Caudate nucleus (tissue), 63 donors: ENCODE measurements at places on chromosomes 16 and 17.

DNA sequence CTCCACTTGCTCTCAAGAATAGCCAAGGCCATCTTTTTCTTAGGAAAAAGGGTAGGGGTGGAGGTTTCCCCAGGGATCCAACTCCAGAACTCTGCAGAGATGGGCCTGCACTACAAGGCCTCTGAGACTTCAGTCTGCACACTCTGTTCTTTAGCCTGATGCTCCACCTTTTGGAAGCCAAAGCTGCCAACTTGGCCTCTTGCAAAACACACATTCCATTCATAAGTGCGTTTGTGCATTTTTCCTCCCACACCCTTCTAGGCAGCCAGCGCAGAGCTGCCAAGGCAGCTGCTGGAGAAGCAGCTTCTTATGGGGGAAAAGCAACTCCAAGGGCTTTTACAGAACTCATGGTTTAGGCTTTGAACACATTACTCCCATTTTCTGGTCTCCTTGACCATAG is 45.3 kb downstream of the REXO5 start:
- DNase-seq = no peak

- no peak for DNase-seq
These were observed 19.1 kb upstream of the DOC2B start for GRCh38 chr17:200586-200985.

GRCh38 chr17:34252095-34252443 is 3.0 kb upstream of the CCL2 start:
- DNase-seq = no peak

GRCh38 chr17:28878981-28879380 is 18.6 kb downstream of the FLOT2 start:
- no peak for DNase-seq

DNA sequence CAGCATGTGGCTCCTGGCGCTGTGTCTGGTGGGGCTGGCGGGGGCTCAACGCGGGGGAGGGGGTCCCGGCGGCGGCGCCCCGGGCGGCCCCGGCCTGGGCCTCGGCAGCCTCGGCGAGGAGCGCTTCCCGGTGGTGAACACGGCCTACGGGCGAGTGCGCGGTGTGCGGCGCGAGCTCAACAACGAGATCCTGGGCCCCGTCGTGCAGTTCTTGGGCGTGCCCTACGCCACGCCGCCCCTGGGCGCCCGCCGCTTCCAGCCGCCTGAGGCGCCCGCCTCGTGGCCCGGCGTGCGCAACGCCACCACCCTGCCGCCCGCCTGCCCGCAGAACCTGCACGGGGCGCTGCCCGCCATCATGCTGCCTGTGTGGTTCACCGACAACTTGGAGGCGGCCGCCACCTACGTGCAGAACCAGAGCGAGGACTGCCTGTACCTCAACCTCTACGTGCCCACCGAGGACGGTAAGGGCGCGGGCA is 645 bp downstream of the NLGN2 start:
- no peak for DNase-seq

DNA sequence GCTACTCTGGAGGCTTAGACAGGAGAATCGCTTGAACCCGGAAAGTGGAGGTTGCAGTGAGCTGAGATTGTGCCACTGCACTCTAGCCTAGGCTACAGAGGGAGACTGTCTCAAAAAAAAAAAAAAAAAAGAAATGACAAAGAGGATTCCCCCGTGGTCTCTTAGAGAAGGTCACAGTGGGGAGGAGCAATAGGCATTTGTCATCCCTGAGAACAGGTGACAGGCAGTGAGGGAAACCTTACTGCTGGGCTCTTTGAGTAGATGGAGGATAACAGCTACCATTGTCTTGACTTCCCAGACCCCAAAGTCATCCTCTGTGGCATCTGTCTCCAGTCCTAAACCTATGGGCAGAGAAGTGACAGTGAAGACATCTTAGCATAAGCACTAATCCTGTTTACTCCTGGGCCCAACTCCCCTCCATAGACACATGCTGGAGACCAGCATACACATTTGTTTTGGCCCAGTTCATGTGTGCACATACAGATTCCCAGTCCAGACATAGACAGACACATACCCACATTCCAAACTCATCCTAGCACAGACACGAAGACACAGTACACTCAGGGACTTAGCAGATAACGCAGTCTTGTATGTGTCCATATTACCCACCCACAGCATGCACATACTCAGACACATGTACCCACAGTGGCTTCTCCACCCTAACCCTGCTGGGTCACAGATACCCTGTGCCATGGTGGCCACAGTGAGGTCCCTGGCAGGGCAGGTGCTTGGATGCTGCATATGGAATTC is 2.7 kb downstream of the ESRP2 start:
- no peak for DNase-seq

DNA sequence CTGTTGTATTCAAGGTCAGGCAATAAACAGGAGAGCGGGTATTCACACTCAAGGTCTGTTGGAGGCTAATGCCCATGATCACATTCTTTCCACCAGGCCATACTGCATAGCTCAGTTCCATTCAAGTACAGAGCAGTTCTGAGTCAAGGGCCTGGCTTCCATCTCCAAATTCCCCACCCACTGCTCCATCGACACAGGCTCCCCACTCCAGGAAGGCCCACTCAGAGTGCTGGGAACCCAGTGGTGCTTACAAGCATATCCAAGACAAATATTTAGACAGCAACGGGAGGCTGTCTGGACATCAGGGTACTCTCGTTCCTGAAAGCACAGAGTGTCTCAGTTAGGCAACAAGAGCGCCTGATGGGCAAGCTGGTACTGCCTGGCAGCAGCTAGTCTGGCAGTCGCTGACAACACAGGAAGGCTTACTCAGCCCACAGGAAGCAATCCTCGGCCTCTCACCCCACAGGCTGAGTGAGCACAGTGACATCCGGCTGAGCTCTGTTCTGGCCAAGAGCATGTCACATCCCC is 40.9 kb downstream of the RFFL start:
- DNase-seq = peak; percentile 53

DNA sequence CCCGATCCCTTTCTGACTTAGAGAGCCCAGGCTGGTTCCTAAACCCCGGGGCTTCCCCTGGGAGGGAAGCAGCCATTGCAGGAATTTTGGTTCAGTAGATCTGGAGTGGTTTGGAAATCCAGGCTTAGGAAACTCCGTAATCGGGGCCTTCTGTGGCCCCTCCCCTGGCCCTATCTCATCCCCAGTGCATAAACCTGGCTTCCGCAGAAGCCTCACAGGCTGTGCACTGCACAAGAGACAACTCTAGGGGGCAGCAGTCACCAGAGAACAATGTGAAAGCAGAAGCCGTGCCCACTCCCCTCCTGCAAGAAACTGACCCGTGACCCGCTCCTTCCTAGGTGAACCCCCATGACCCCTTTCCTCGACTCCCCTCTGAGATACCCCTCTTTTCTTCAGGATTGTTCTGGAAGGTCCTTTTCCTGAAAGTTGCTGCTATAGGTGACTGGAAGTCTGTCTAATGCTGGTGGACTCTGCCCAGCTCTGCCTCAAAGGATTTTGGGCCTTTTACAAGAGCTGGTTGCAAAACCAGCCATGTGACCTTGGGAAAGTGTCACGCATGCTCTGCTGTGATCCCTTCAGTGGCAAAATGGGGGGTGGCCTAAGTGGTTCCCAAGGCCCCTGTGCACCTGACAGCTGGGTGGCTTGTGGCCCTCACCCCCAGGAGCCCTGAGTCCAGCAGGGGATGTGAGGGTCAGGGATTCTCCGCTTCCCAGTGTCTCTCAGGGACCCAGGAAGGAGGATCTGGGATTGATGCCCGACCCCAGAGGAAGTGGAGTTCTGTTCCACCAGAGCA is 14.4 kb downstream of the GUCY2D start:
- no peak for DNase-seq

- DNase-seq = no peak
These were observed 236.7 kb upstream of the TOX3 start for GRCh38 chr16:52783616-52784015.

DNA sequence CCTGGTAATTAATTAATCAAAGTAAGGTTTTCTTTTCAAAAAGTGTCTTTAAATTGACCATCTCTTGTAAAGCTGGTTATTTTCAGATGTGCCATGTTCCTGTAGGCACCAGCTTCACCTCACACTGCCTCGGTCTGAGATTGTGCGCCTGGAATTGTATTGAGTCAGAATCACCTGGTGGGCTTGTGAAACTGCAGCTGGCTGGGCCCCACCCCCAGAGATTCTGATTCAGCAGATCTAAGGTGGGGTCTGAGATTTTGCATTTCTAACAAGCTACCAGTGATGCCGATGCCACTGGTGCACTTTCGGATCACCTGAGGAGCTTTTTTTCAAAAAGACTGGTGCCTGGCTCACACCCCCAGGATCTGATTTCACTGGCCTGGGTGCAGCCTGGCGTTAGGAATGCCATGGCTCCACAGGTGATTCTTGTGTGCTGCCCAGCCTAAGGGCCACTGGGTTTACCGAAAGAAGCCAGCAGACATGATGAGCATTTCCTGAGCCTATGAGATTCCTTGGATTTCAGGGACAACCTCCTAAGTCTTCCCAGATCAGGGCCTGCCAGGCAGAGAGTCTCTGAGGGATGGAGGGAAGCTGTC is 59.2 kb upstream of the TOB1 start:
- DNase-seq = no peak

DNA sequence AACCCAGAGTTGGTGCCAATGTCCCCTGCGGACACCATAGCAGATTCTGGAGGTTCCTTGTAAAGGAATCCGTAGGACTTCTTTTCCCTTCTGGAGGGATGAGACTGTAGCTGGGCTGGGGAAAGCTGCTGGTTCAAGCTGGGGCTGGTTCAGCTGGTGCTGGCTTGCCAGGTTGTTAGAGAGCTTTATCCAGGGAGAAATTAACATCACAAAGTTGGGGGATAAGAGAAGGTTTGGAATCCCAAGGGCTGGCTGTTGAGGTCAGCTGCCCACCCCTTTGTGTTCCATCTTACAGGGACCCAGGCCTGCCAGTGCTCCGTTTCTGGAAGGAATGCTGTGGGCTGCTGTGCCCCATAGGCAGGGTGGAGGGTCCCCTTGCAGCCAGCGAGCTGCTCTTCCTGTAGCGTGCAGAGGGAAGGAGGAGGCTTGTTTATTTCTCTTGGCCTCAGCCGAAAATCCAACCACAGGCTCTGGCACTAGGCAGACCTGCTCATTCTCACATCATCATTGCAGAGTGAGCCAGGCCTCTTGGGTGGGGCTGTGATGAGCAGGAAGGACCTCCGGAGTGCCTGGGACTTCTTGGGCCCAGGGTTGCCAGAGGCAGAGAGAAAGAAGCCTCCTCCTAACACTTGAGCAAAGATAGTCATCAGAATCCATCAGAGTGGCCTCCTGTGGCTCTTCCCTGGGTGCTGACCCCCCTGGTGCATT is 251.1 kb downstream of the SEC14L1 start:
- no peak for DNase-seq

GRCh38 chr16:56263711-56264608 is 72.7 kb downstream of the GNAO1 start:
- peak; percentile 93 for DNase-seq

DNA sequence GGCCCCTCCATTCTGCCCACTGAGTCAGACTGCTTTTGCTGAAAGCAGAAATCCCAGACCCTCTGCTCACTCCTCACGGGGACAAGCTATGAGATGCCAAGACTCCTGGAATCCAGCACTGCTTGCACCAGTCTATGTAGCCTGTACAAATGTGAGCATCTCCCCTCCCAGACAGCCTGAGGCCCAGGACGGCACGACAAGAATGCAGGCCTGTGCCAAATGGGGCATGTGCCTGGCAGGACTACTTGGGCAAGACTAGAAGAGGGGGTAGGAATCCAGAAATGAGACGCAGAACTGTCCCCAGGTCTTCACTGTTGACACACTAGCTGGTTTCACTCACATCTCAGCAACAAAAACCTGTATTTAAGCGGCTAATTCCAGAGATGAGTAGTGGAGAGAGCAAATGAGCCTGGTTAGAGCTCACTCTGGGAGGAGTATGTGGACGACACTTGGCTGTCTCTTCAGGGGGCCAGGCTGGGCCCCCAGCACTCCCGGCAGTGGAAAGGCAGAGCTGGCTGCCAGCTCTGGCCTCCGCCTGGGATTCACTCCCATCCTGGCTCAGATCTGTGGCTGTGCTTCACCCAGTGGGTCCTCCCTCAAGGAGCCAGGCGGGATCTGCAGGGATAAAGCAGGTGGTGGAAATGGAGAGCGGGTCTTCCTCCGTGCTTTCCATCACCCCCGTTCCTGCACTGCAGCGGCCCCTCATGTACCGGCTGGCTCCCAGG is 2.9 kb upstream of the MYO1C start:
- no peak for DNase-seq

DNA sequence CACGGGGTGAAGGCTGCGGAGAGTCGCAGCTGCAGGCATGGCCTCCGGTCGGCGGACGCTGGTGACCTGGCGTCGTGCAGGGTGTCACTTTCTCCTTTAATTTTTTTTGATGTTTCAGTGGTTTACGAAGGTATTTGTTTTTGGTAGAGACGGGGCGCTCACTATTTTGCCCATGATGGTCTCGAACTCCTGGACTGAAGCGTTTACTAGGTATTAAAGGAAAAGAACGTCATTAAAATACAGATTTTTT is 17.1 kb downstream of the ZNF213 start:
- no peak for DNase-seq

DNA sequence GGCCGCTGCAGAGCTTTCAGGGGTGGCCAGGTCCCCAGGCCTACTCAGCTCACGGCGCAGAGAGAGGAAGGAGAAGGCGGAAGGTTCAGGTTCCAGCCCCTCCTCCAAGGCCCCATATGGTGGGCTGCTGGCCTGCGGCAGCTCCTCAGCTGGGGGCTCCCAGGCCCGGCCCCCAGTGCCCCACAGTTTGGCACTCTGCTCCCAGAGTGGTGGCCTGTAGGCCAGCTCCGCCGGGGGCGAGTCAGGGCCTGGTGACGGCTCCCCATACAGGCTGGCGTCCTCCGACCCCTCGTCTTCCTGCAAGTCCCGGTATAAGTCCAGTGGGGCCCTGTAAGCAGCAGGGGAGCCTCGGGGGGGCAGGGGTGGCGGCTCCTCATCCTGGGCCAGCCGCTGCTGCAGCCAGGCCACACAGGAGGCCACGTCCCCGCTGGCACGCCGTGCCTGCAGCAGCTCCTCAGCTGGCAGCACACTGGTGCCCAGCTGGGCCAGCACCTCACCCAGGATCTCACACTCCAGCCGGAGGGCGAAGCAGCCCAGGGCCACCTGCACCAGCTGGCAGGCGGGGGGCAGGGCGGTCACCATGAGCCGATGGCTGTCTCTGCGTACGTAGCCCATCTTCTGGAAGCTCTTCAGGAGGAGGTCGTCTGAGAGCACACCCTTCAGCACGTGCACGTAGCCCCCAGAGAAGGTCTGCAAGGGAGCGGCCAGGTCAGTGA is 3.7 kb downstream of the SPATA2L start:
- no peak for DNase-seq

- DNase-seq = no peak
These were observed 159.8 kb upstream of the SDK2 start for GRCh38 chr17:73803964-73804435.

DNA sequence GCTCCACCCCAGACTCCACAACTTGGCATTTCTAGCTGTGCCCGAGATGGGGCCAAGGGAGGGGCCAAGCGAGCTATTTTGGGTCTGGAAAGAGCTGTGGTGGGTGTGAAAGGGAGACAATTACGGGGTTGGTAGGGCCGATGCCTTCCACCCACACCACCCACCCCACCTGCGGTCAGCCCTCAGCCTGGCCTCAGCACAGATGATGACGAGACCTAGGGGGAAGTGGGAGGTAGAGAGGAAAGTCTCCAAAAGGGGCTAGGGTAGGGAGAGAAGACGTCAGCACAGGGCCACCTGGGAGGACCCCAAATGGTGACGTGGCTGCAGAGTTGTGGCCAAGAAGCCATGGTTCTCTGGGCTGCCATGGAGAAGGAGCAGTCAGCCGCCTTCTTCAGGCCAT is 83.1 kb downstream of the SDK2 start:
- no peak for DNase-seq

- DNase-seq = no peak
These were observed 70.1 kb downstream of the COPRS start for GRCh38 chr17:31788956-31789355.
